Stimulated activated CD8-positive, alpha-beta memory T cell treated with anti-CD3 and anti-CD28 coated beads, Interleukin-4, amount 100 ng/mL, for 48 hours (primary cell): ENCODE measurements at places on chromosomes 5 and 9.

GRCh38 chr9:16031971-16032370, 479.1 kb downstream of the CCDC171 start:
- DNase-seq = no peak

GRCh38 chr5:2740051-2740875, 11.2 kb downstream of the IRX2 start:
- DNase-seq = no peak

GRCh38 chr9:21210311-21210710, 3.4 kb upstream of the IFNA10 start:
- DNase-seq = peak; percentile 14

- DNase-seq = peak; percentile 94
Measured at GRCh38 chr9:95875305-95876137, at the start of gene ERCC6L2. Gene ERCC6L2 (plus strand): TSS chr9:95875691. CDS start chr9:95876039, 348 bp downstream.

GRCh38 chr9:116251366-116251765, 97.8 kb downstream of the PAPPA start:
- no peak for DNase-seq

DNA sequence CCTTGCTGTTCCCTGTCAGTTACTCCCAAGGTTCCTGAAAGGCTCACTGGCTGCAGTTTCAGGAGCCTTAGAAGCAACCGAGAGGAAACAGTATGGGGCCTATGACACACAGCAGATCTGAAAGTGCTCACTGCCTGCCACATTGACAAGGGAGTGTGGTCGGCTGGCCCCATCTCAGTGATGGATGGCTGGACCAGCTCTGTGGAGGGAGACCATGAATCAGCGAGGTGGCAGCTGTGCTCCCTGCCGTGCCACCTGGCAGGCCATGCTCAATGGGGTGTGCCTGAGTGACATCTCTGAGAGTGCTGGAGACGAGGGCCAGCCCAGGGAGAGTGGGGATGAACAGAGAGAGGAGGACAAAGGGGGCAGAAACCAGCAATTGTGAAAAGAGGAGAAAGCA, 49.1 kb downstream of the DOCK2 start:
- DNase-seq = no peak

DNA sequence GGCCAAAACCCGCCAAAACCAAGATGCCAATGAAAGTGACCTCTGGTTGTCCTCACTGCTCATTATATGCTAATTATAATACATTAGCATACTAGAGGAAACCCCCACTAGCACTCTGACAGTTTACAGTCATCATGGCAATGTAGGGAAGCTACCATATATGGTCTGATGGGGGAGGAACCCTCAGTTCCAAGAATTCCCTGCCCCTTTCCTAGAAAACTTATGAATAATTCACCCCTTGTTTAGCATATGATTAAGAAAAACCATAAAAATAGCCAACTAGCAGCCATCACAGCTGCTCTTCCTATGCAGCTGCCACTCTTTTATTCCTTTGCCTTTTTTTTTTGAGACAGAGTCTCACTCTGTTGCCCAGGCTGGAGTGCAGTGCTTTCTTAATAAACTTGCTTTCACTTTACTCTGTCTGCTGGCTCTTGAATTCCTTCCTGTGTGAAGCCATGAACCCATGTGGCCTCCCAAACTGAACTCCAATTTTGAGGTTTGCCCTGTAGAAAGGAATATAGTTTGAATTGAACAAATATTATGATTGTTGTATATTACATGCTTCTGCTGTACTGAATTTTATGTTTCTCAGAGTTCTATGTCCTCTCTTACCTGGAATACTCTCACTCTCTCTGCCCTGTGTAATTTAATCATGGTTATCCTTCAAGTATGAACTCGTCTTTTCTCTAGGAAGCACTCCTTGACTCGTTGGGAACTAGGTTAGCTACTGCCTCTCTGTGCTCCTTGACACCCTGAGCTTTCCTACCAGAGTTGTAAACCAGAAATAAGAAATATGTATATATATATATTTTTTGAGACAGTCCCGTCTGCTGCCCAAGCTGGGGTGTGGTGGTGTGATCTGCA, 59.8 kb downstream of the KIAA1958 start:
- DNase-seq = no peak

- DNase-seq = no peak
Measured at GRCh38 chr9:135823036-135823435, 84.3 kb downstream of the CAMSAP1 start.

DNA sequence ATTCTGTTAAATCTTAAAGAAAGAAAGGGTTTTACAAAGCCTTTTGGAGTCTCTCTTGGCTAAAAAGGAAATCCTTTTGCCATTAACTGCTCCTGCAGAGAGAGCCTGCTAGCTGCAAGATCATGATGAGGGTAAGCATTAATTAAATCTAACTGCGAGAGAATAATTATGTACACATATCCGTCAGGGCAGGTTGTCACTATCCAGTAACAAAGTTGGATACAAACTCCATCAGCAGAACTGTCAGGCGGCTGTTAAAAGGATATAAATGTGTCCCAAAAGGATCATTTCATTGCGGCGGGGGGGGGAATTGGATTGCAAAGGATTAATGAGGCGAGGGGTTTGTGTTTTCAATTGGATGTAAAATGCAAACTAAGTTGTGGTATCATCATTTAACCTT, 289.3 kb downstream of the ASTN2 start:
- DNase-seq = no peak

DNA sequence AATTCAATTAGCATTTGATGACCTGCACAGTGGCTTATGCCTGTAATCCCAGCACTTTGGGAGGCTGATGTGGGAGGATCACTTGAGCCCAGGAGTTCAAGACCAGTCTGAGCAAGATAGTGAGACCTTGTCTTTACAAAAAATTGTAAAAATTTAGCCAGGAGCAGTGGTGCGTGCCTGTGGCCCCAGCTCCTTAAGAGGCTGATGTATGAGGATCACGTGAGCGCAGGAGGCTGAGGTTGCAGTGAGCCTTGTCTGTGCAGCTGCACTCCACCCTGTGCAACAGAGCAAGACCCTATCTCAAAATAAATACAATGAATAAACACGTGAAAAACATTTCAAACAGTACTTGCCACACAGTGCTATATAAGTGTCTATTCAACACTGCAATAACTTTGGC, 4.2 kb downstream of the ABCA1 start:
- no peak for DNase-seq

- peak; percentile 81 for DNase-seq
Measured at GRCh38 chr9:126500600-126501382, 112.9 kb upstream of the LMX1B start.

DNA sequence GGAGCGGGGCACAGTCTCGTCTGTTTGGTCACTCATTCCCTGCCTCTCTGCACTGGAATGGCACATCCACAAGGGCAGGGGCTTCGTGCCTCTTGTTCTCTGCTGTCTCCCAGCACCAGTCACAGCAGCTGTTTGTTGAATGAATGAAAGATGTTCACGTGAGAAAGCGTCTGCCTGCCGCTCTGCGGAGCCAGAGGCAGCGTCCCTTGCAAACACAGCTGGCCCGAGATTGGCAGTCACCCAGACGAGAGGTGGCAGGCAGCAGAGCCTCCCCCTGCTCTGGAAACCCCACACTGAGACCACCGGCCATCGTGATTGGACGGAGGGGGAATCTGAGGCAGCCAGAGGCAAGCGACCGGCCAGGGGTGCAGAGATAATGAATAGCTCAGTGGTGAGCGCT, 6.0 kb upstream of the FAM163B start:
- no peak for DNase-seq

GRCh38 chr5:154516475-154516874, 38.4 kb upstream of the HAND1 start:
- no peak for DNase-seq

DNA sequence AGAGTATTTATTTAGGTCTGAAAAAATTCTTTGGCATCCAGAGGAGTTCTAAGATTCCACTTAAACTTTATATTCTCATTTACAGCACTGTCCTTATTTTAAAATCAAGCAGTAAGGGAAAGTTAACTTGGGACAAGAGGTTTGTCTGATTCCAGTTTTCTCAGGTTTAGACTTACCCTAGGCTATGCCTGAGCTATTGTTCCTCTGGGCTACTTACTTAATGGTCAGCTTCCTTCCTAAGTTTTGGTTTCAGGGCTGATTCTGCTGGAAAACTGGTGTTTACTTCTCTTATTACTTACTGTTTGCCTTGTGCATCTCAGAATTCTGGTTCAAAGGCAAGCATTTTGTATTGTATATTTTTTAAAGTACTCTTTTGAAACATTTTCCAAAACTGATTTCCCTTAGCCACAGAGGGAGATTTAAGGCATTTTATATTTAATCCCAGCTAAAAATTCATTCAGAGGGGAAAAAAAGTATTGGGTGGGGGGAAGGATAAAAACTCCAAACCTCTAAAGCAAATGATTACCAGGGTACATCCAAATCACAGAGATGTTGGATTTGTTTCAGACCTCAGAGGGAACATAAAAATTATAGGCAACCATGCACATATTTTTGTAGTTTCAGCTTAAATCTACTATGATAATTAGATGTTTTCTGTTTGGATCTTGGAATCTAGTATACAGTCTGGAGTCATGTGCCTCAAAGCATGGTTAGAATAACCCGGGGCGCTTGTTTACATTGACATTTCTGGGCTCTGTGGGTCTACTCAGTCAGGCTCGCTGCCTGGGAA, 290.0 kb downstream of the ARHGAP26 start:
- no peak for DNase-seq

DNA sequence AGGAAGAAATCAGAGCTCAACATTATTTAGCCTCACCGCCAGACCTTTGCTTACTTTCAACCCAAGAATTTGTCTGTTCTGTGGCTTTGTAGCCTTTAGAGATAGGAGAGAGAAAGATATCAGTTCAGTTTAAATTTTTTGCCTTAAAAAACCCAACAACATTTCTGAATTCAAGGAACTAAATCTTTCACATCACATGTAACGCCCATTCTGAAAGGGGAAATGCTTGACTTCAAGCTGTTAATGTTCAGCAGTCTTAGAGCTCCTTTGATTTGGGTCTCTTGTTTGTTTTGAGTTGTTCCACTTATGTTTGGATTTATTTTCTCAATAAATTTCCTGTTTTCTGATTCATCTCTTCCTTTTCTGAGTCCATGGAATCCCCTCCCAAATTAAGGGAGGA, 294.5 kb downstream of the ARHGAP26 start:
- DNase-seq = no peak

DNA sequence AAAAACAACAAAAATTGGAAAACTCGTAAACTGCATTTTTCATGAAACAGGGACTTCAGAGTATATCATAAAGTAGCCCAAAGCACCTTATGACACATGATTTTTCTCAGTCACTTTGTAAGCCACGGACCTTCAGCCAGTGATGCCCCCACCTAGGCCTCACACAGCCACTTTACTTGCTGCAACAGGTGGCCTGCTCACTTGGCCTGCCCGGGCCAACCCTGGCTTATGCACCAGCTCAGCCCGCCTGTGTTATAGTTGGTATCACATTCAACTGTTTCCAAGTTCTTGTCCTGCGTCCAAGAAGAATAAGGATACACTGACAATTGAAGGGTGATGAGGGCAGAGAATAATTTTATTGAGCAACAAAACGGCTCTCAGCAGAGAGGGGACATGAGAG, 219.2 kb downstream of the FER start:
- DNase-seq = no peak

GRCh38 chr5:42274913-42275312, 148.3 kb upstream of the GHR start:
- DNase-seq = no peak

DNA sequence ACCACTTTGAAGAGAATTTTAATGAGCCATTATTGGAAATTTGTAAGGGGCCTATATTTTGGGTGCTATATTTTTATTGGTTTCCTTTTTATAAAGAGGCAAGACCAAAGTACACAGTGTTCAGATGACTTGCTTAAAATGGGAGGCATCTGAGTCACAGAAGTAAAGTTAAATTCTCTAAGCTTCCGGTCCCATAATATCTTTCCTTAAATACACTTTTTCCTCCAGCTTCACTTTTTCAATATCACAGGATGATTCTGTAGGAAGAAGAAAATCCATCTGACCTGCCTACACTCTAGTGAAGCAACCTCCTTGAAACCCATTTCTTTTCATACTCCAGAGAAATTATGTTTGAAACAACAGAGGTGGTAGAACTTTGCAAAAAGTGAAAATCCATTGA, 274.0 kb downstream of the PIK3R1 start:
- no peak for DNase-seq

- no peak for DNase-seq
Measured at GRCh38 chr5:17492770-17493169, 5.3 kb upstream of the TAF11L2 start.

GRCh38 chr9:17476401-17476800, 102.5 kb upstream of the SH3GL2 start:
- DNase-seq = no peak

GRCh38 chr5:82100303-82101077, 128.7 kb downstream of the ATG10 start:
- DNase-seq = no peak

DNA sequence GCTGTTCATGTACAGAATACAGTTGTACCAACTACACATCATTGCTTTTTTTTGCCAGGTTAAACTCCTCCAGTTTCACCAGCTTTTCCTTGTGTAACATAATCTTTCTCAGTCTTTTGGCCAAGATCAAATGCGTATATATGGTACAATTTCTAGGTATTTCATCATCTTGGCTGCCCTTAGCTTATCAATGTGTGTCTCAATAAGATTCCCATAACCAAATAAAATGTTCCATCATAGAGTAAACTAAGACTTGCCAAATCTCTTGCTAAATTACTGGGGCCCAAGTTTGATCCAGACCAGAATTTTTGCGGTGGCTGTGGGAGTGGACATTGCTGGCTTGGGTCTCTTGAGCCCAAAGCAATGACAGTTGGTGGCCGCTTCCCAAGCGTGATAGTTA, 24.3 kb upstream of the ERBIN start:
- no peak for DNase-seq

GRCh38 chr9:93082841-93083411, 13.1 kb upstream of the CARD19 start:
- peak; percentile 41 for DNase-seq

- DNase-seq = no peak
Measured at GRCh38 chr9:99878651-99879050, 27.8 kb upstream of the STX17 start.

- DNase-seq = no peak
Measured at GRCh38 chr5:58926541-58926935, 343.7 kb downstream of the RAB3C start.

- peak; percentile 50 for DNase-seq
Measured at GRCh38 chr5:111511831-111512374, 432 bp downstream of the STARD4 start.
